CD4-positive, alpha-beta T cell treated with Interleukin-4 for 4 hours (primary cell): ENCODE measurements at places on chromosomes 11 and 22.

DNA sequence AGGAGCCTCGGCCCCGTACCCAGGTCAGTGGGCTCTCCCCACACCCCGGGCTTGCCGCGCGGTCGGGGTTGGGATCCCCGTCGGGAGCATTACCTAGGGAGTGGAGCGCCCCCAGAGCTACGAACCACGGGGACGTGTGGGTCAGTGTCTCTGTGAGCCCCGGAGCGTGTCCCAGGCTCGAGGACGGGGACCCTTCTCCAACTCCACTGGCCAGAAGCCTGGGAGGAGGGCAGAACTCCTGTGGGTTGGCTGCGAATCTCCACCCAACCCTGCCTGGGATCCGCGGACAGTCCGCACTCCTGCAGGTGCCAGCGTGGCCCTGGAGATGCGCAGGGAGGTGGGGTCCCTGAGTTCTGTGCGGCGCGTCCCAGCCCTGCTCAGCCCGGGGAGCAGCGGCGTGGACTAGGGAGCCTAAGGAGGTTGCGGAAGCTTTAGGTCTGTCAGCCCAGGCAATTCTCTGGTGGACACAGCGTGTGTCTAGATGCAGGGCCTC is 346 bp downstream of the PPFIBP2 start:
- no peak for DNase-seq

- no peak for DNase-seq
Measured at GRCh38 chr22:25514436-25515180, 49.9 kb upstream of the GRK3 start.

DNA sequence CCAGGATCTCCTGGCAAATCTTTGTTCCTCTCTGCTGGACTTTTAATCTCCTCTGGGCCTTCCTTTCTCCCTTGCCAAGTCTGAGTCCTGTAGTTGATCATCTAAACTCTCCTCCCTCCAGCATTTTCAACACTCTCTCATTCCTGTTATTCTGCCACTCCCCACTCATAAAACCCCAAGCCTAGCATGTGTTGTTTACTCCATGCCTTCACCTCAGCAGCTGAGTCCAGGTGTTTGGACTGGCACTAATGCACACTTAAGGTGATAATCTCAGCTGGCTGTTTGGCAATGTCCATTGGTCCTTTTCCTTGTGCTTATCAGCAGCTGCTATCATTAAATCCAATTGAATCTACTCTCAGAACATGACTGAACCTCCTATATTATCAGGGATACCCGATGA is 876.8 kb upstream of the TENM4 start:
- no peak for DNase-seq

DNA sequence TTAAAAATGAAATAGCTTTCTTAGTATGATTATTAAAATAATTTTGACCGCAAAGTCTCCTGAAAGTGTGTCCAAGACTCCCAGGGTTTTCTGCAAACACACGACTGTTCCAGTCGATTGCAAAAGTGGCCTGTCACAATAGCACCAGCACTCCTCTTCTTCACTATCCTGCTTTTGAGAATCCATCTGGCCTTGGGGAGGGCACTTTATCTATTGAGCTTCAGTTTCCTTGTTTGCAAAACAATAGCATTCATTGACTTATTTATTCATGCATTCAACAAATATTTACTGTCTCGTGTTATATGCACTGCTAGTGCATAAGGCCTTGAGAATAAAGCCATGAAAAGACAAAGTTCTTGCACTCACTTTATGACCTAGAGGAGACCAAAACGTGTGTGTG is 96.2 kb upstream of the NTM start:
- DNase-seq, result no peak

DNA sequence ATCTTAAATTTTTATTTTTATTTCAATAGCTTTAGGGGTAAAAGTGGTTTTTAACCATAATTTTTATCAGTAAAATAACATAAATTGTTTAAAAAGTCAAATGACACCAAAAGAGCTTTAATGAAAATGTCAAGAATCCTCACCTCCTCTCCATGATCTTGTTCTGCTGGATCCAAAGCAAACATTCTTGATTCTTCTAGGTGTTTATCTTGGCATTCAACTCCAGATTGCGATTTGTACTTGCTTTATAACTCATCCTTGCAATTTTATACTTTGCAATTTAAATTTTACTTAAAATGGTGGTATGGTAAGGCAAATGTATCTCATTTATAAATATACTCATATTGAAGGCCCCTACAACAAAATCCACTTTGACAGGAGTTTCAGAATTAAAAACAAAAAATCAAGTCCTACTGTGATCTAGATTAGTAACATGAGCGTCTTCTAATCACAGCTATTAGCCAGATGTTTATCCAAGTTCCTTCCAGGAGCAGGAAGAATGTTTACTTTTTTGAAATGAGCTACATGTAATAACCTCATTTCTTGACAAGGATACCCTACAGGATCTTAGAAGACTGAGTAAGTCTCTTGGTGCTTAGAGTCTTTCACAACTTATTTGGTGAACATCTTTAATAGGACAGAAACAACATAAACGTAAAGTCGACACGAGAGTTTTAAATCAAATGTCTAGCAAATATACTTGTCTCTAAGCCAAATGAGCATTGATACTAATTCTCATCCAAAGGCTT is 72.4 kb upstream of the CARD18 start:
- DNase-seq, result no peak

GRCh38 chr11:121191818-121192217 is 90.8 kb downstream of the TECTA start:
- no peak for DNase-seq

GRCh38 chr11:102192349-102193066 is 82.3 kb downstream of the YAP1 start:
- DNase-seq, result no peak

GRCh38 chr11:94447149-94447548 is 45.9 kb upstream of the GPR83 start:
- DNase-seq, result no peak
